Activated CD4-positive, alpha-beta T cell treated with anti-CD3 and anti-CD28 coated beads for 24 hours (primary cell): ENCODE measurements at places on chromosomes 6 and 20.
A peak's percentile ranks its signal among the peaks of the same experiment; 100 is the strongest.

DNA sequence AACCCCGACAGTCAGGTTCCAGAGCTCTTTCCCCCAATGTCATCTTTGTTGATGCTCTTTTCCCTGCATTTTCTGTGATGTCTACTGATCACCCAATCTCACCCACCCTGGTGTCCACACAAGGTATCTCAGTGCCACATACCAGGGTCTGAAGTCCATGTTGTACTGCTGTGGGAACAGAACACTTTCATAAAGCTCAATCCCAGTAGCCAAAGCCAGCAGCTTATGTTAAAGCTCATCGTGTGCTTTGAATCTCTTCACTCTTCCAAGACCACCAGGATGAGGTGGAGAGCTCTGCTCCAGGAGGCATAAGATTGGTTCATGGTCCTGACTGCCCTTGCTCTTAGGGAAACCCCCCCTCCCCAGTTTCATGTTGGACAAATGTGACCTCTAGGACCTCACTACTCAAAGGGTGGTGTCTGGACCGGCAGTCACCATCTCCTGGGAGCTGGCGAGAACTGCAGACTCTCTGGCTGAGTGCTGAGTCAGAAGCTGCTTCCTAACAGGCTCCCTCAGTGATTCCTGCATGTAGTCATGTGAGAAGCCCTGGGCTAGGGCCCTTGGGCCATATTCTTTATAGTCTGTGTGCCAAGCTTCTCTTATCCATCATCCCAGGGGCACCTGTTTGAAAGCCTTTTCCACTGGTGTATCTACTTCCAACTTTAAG, 13.4 kb upstream of the CPNE5 start:
- DNase-seq, result no peak

DNA sequence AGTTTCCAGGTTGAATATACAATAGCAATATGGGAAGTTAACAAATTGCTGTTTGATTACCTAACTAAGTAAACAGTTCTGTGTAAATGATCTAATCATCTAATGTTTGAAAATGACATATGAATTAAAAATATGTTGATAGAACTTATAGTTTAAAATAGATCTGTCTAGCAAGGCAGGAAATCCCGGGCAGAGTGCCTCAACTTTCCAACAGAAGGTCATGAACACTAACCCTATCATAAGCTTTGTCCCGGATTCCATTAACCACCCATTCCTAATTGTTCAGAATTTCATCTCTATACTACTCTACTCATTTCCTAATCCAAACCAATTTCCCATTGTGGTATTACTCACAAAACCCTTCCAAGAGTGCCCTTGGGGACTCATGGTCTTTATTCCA, 10.2 kb downstream of the TAAR1 start:
- DNase-seq, result no peak

DNA sequence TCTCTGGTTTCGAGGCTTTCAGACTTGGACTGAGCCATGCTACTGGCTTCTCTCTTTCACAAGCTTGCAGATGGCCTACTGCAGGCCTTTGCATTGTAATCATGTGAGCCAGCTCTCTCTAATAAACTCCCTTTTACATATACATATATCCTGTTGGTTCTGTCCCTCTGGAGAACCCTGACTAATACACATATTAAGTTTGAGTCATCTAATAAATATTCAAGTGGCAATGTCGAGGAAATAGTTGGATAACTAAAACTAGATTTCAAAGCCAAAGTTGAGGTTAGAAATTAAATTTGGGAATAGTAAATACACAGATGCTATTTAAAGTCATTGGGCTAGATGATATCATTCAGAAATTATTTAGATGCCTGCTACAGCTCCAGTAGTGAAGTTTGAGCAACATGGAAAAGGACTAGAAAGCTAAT, 1343.4 kb downstream of the GRIK2 start:
- DNase-seq, result no peak

DNA sequence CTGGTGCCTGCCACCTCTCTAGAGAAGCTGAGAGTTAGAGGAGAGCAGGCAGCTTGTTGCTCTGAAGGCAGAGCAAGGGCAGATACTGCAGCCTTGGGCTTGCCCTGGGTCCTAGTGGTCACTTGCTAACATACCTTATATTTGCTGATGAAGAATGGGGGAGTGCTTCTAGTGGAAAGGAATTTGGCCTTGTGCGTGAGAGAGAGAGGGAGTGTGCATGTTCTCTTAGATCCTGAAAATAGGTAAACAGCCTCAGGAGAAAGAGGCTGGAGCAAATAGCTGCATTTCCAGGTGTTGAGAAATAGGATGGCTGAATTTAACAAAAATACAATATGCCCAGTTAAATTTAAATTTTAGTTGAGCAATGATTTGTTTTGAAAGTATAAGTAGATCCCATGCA, 724.5 kb upstream of the FLRT3 start:
- DNase-seq, result no peak

DNA sequence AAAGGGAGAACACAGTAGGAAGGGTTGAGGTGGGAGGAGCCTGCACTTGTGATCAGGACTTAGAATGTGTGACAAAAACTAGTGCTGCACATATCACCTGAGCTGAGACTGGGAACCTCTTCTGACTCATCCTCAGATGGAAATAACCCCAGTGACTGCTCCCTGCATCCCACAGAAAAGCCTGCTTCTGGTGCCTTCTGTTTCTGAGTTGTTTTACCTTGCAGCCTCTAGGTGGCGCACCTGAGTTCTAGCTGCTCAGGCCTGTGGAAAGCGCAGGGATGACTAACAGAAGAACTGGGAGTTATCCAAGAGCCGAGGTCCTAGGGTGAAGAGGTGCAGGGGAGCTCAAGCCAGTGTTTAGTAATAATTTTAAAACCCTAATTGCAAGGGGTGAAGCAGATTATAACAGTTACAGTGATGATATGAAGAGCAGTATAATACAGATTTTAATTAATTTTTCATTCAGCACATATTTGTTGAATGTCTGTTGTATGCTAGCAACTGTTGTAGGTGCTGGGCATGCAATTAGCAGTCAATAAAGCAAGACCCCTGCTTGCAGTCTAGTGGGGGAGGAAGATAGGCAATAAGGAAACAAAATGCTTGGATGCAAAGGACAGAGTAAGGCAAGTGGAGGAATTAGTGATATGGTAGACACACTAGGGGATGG, 302.5 kb downstream of the DHX35 start:
- DNase-seq, result peak; percentile 4
